ENCODE measurements at places on chromosomes 16 and 17. TPM values are rescaled to one million over a fixed set of nuclear protein-coding genes. Genes with fewer than 3 reads are reported as not detected.

Gene IGFALS
- 3.0 TPM for polyA plus RNA-seq

Gene HCFC1R1
- 31.8 TPM for polyA plus RNA-seq

Gene MMP25
- polyA plus RNA-seq = 3.5 TPM

Gene GJC1
- 46.3 TPM for polyA plus RNA-seq

Gene FKBP10
- polyA plus RNA-seq = 137 TPM

Gene ABCA9
- 6.6 TPM for polyA plus RNA-seq

Gene BRD7
- 102 TPM for polyA plus RNA-seq

Gene SMIM5
- 3.4 TPM for polyA plus RNA-seq

Gene SYCE1L
- polyA plus RNA-seq = 2.5 TPM

Gene MMP15
- polyA plus RNA-seq = 48.1 TPM

Gene ASGR2
- polyA plus RNA-seq = 0.40 TPM

Gene FAM20A
- polyA plus RNA-seq = 6.2 TPM

Gene CYB561
- polyA plus RNA-seq = 29.3 TPM

Gene CBFA2T3
- 3.8 TPM for polyA plus RNA-seq

Data from left lung (tissue), 14 donors.